Activated naive CD4-positive, alpha-beta T cell treated with anti-CD3 and anti-CD28 coated beads for 36 hours (primary cell): ENCODE measurements at places on chromosomes 7 and 10. TPM values are rescaled to one million over a fixed set of nuclear protein-coding genes. Genes with fewer than 3 reads are reported as not detected.

- peak; percentile 26 for DNase-seq
Measured at GRCh38 chr7:155007947-155008346, 5.0 kb upstream of the PAXIP1 start.

The ZNF679 gene
- not detected for total RNA-seq

The PON3 gene
- not detected for total RNA-seq

The SOSTDC1 gene
- not detected for total RNA-seq

- no peak for DNase-seq
Measured at GRCh38 chr10:773562-774161, 84.2 kb upstream of the DIP2C start.

- no peak for DNase-seq
Measured at GRCh38 chr7:119556436-119556835, 716.5 kb upstream of the KCND2 start.

DNA sequence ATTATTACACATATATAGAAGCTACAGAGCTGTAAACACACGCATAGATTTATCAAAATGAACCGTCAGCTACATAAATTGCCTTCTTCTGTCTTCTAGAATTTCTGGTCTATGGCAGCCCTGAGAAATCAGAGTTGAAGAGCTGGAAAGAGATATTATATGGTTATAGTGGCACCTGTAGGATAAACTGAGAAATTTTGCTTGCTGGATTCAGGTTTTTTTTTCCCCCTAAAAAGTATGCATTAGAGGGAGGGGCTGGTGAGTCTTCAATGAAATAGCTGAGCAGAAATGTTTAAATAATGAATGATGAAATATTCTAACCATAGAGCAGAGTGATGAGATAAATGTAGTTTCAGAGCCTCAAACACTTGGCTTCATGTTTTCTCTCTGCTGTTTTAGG is 78.0 kb upstream of the DYNC1I1 start:
- DNase-seq = no peak

DNA sequence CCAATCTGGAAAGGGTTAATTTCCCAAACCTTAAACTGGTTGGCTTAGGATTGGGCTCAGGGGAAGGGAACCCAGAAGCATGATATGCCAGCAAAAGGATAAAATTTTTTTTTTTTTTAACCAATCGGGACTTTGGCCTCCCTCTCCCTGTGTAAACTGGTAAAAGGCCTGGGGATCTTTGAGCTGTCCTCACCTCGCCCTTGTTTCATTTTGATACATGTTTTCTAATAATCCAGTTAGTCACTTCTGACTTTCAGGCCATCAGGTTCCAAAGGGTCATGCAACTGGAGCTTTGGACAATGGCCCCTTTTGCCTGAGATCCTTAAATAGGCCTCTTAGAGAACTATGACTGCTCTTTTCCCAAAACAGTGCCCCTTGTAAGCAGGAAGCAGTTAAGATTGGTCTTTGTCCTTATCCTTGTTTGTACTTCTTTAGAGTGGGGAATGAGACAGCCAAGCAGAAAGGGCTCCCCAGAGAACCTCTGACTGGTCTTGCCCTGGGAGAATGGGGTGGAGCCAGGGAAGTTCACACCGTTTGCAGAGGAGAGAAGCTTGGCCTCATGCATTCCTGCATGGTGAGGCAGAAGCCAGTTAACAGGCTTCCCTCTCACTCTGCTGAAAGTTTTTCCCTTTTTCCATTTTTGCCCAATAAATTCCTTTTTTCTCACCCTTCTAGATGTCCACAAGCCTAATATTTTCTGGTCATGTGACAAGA is 424.2 kb upstream of the CNTNAP2 start:
- no peak for DNase-seq

- DNase-seq = no peak
Measured at GRCh38 chr10:90227786-90228185, 526.4 kb downstream of the KIF20B start.

The CLCN1 gene
- not detected for total RNA-seq

GRCh38 chr10:132814469-132814856 is 28.5 kb upstream of the NKX6-2 start:
- no peak for DNase-seq

The ZNF804B gene
- not detected for total RNA-seq

GRCh38 chr10:99435986-99436638 is 5.7 kb upstream of the GOT1 start:
- no peak for DNase-seq

The NPC1L1 gene
- not detected for total RNA-seq

GRCh38 chr10:132601567-132601966 is 64.0 kb downstream of the INPP5A start:
- DNase-seq = no peak

GRCh38 chr7:70707823-70708243 is 424.1 kb upstream of the GALNT17 start:
- no peak for DNase-seq

DNA sequence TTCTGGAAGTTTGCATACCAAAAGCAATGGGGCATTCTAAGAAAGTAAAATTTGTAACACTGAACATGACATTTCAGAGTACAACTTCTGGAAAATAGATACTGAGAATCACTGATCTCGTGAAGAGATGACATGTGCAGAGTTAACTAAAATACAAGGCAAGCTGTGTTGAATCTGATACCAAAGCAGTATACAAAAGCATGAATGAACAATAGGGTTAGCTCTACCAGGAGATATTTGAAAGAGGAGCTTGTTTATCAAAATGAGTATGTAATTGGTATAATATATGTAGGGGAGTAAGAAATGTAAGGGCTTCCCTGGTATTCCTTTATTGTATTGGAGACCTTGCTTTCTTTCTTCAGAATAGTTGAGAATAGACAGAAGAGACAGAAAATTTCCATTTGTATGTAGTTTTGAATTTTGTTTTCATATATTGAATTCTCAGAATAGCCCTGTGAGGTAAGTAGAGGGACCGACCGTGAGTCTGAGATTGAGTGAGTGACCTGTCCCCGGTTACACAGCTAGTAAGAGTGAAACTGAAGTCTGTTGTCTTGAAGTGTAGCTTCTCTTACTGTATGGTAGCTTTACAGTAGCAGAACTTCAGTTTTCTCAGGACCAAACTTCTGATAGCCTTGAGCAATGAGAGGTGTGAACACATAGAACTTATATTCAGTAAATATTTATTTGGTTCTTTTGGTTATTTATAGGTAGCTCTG is 5.0 kb downstream of the HBP1 start:
- DNase-seq = no peak

The SPOCK2 gene
- total RNA-seq = 208 TPM

GRCh38 chr7:108018668-108019067 is 15.7 kb upstream of the LAMB1 start:
- no peak for DNase-seq

The IRF5 gene
- total RNA-seq = 1.4 TPM

DNA sequence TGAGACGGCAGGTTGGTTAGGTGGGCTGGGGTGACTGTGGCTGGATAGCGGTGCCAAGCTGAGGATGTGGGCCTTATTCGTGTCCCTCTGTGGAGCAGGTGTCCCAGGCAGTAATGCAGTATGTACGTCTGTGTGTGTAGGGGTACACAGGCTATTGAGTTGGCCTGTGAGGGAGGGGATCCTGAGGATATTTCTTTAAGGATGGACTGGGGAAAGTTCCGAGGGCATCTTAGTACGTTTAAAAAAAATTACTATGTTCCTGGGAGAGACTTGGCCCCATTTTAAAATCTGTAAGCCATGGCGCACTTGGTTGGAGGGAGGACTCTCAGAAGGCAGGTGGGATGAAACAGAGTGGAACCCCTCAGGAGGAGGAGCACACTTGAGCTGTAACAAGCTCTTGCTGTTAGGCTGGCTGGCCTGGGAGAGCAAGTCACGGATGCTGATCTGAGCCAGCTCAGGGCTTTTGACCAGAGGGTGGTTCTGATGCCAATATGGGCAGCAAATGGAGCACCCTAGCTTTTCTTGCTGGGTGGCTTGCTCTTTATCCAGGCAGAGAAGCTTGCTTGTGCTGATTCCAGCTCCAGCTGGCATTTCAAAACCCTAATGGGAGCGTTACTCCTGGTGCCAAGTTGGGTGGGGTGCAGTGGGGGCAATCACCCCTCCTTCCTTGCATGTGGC is 765 bp downstream of the WBP1L start:
- peak; percentile 31 for DNase-seq

The KRIT1 gene
- total RNA-seq = 27.9 TPM

The CH25H gene
- 0.12 TPM for total RNA-seq
